Amygdala (tissue), 56 donors: ENCODE measurements at places on chromosomes 7 and 10.

DNA sequence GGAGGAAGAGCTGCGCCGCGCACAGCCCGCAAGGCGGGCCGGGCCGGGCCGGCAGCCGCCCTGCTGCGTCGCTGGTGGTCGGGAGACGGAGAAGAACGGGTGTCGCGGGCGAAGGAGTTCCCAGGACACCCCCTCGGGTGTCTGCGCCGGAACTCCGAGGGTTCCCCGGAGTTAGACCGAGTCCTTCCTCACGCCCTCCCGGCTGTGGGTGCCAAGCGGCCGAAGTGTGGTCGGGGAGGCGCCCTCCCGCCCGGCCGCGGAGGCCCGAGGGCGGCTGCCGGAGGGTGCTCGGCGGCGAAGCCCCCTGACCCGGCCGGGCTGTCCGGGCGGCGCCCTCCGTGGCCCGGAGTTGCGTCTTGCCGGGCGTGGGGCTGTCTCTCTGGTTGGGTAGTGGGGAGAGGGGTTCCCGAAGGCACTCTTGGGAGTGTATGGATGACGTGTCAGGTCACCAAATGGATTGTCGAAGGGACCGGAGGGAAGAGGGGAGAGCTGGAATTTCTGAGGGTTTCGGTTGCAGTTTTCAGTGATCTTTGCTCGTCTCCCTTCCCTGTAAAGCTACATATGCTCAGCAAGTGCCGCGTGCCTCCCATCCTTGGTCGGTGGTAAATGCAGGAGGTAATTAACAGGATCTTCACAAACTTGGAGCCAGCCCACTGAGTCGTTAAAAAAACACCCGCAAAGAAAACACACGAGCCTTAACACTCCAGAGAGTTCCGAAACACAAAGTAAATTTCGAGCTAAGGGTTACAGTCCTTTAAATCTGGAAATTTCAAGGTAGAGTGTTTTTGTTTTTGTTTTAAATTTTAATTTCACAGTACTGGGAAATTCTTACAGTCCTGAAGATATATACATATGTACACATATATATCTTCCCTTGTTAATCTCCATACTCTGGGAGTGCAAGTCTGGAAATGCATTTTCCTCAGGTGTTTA lies 871 bp downstream of the ST7 start:
- peak; percentile 48 for DNase-seq

DNA sequence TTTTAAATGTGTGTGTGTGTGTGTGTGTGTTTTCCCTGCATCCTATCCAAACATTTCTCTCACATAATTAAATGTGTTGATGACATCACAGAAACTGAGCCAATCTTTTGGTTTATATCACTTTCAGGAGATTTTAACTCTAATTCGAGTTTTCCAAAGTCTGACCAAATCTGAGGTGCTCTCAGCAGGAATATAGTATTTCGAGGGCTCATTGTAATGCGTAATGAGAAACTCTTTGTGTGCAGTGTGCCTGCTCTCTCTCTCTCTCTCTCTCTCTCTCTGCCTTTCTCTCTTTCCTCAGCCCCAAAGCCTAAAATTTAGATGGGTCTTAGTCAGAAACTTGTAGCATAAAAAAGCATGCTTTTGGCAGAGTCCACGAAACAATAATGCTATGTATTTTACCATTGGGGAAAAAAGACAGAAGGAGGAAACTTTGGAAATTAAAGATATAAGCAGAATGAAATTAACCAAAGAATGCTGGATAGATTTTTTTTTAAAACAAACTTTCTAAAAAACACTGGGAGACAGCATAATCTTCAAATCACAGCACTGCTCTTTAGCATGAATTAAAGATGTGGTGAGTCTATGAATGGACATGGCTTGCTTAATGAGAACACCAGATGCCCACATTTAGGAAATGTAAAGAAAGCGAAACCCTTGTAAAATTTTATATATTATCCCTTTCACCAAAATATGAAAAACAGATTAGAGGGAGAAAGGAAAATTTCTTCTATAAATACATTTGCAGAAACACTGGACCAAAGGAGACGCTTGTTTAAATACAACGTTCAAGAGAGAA lies 206.8 kb upstream of the HABP2 start:
- DNase-seq = no peak

DNA sequence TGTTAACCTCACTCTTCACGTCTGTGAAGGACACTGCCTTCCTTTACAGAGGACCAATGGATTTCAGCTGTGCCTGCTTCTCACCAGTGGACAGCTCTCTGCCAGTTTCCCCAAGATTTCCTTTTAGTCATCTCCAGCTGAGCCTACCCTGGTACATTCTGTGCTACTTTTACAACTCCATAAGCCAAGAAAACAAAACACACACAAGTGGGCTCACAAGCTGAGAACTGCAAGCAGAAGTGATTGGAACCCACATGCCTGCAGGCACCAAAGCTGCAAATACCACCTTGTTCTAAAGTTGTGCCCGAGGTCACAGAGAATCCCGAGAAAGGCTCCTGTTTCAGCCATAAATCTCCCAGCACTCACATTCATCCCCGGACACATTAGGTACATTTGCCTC lies 636.8 kb downstream of the PHTF2 start:
- no peak for DNase-seq

DNA sequence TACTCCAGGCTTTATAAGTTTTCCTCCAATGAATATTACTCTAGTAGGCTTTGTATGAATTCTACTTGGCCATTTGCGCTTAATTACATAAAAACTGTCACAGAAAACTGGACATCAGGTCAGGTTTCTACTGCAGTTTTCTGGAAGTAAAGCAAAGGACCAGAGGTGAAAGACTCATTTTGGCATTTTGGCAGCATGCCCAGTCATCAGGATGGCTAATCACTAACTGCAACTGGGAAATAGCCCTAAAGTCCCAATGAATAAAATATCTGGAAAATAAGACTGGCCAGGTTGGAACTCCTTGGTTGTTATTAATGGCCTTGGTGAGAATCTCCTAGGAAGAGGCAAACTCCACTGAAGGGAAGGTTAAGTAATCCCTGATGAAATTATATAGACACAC lies 75.5 kb downstream of the COPG2 start:
- no peak for DNase-seq

DNA sequence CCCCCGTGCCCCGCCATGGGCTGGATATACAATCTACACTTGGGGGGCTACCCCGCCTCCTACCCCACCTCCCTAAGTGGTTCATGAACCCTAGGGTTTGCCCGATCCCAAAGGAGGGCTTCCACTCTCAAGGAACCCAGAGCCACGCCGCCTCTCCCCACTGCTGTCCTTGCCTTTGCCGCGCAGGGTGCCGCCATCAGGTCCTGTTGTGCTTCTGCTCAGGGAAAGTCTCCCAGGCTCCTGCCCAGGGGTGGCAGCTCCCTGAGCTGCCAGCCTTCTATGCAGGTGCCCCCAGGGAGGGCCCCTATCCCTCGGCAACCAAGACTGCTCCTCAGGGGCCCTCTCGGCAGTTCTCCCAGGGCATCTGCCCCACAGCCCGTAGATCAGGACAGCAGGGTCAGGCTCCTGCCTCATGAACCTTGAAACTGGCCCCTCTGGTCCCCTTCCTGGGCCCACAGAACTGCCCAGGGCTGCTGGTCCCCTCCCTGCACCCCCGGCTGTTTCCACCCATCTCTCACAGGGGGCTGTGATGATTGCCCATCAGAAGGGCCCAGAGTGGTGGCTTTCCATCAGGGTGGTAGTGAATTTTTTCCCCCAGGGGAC lies 13.0 kb upstream of the PCBD1 start:
- no peak for DNase-seq
